ENCODE measurements at places on chromosomes 12 and 14. TPM values are rescaled to one million over a fixed set of nuclear protein-coding genes. Genes with fewer than 3 reads are reported as not detected.

GRCh38 chr12:127539226-127539858 is 727.6 kb upstream of the TMEM132C start:
- peak; percentile 52 for DNase-seq

DNA sequence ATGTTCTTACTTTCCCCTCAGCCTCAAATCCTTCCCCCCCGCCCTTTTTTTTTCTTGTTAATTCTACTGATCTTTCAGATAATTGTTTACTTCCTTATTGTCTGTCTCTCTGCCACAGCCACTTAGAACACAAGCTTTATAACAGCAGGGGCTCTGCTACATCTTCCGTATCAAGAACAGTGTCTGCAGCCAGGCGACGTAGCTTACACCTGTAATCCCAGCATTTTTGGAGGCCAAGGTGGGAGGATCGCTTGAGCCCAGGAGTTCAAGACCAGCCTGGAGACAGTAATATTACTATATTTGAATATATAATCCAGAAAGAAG is 5.4 kb downstream of the SOS2 start:
- DNase-seq = no peak

- no peak for DNase-seq
Observed at GRCh38 chr14:20446889-20447288, 7.7 kb downstream of the OSGEP start.

- no peak for DNase-seq
Observed at GRCh38 chr12:53593707-53594106, 32.5 kb downstream of the ATF7 start.

GRCh38 chr12:131188131-131189050 is 234.7 kb downstream of the ADGRD1 start:
- DNase-seq = peak; percentile 20

DNA sequence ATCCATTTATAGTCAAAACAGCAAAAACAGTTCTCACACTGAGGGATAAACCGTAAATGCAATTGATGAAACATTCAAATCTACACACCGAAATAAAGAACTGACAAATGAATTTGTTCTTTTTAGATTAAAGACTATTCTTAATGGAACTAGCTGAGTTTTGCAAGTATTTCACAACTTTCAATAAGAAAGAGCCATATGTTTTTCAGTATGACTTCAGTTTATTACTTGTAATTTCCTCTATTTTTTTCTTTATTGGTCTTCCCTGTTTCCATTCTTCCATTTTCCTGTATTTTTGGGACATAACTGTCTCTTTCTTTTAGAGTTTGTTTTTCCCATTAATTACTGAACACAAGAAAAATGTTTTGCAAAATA is 4.3 kb downstream of the BCAT1 start:
- no peak for DNase-seq

The SLC4A8 gene
- 18.0 TPM for total RNA-seq

The KLRK1 gene
- not detected for total RNA-seq

All from H9 (cell line).